ENCODE measurements at places on chromosomes 13 and 19. TPM values are rescaled to one million over a fixed set of nuclear protein-coding genes. Genes with fewer than 3 reads are reported as not detected.

GRCh38 chr13:76500894-76501293 lies 385.3 kb downstream of the KCTD12 start:
- H3K36me3 ChIP-seq = no peaks in the 10 kb centered on the region
- no peak overlapping the region for H3K4me3 ChIP-seq
- no peak for DNase-seq
- H3K27me3 ChIP-seq = no peaks in the 10 kb centered on the region

DNA sequence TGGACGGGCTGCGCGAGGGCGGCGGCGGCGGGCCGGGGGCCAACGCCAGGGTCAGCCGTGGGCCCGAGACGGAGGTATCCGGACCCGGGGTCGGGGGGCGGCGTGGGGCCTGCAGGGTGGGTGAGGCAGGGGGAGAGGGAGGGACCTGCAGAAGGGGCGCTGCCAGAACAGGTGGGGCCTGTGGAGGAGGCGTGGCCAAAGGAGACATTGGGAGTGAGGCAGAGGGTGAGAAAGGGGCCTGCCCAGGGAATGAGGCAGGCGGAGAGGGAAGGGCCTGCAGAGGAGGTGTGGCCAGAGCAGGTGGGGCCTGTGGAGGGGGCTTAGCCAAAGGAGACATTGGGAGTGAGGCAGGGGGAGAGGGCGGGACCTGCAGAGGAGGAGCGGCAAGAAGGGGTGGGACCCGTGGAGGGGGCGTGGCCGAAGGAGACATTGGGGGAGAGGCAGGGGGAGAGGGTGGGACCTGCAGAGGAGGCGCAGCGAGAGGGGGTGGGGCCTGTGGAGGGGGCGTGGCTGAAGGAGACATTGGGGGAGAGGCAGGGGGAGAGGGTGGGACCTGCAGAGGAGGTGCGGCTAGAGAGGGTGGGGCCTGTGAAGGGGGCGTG lies 4.2 kb downstream of the PRR36 start:
- peaks cover 12% of the 10 kb centered on the region for H3K4me1 ChIP-seq
- DNase-seq = no peak
- no peak overlapping the region for H3K27ac ChIP-seq
- peak overlapping the region; percentile 48 for H3K4me3 ChIP-seq
- H3K27me3 ChIP-seq = peaks cover 3% of the 10 kb centered on the region

DNA sequence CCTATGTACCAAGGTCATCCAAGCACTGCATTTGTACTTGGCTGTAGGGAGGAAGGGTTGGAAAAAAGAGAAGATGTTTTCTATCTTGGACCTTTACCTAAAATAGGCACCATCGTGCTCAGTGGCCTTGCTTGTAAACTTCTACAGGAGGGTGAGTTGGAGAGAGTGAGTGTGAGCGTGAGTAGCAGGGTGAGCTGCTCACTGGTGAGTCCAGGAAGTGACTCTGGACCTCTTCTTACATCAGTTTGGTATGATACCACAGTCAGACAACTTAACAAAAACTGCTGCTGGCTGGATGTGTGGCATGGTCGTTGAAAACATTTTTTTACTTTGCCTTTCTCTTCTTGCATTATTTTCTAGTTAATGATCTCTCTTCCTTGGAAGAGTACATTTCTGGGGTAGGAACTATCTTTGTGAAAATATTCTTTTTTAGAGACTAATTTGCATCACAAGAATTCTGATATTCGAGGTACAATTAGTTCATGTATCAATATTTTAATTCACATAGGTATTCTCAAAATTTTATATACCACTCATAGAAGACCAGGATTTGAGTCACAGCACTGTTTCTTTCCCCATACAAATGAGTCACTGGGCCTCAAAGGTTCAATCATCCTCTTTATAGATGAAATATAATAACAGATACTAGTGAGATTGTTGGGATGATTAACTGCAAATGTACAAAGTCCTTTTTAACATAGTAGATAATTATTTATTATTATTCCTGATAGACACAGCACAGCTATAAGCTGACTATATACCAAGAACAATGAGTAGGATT lies 651 bp downstream of the SERPINE3 start:
- no peak for DNase-seq
- H3K36me3 ChIP-seq = no peaks in the 10 kb centered on the region
- H3K27me3 ChIP-seq = no peaks in the 10 kb centered on the region
- no peaks in the 10 kb centered on the region for H3K4me1 ChIP-seq

- H3K4me1 ChIP-seq = peaks cover 8% of the 10 kb centered on the region
- H3K27me3 ChIP-seq = no peaks in the 10 kb centered on the region
- no peaks in the 10 kb centered on the region for H3K36me3 ChIP-seq
- DNase-seq = no peak
- peak overlapping the region; percentile 74 for H3K4me3 ChIP-seq
Observed at GRCh38 chr19:13861392-13861713, 15.6 kb upstream of the NANOS3 start.

DNA sequence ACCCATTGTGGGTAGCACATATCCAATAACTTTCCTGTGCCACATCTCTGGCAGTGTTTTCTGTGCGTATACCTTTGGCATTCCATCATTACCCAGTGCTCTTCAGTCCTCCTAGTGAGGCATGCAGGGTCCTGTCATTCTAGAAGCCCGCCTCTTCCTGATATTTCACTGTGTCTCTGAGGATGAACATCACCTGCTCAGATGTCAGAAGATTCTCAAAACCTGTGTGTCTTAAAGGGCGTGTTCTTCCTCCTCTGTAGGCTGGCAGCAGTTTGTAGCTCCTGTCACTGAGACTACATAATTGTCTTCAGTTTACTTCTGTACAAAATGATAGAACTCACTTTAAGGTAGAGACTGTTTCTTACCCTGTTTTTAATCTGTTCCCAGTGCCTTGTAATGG lies 56.9 kb upstream of the TEX29 start:
- H3K27ac ChIP-seq = no peak overlapping the region
- H3K4me3 ChIP-seq = no peak overlapping the region
- peaks cover 16% of the 10 kb centered on the region for H3K36me3 ChIP-seq
- no peaks in the 10 kb centered on the region for H3K27me3 ChIP-seq

DNA sequence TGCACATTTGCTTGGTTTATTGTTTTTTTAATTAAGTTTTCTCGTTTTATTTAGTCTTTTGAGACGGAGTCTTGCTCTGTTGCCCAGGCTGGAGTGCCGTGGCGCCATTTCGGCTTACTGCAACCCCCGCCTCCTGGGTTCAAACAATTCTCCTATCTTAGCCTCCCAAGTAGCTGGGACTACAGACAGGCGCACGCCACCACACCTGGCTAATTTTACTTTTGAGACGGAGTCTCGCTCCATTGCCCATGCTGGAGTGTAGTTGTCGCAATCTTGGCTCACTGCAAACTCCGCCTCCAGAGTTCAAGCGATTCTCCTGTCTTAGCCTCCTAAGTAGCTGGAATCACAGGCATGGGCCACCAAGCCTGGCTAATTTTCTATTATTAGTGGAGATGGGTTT lies 1.3 kb downstream of the RPS9 start:
- peak overlapping the region; percentile 92 for H3K4me3 ChIP-seq
- H3K27me3 ChIP-seq = no peaks in the 10 kb centered on the region

- peak overlapping the region; percentile 50 for H3K27ac ChIP-seq
- H3K36me3 ChIP-seq = no peaks in the 10 kb centered on the region
- H3K27me3 ChIP-seq = no peaks in the 10 kb centered on the region
- DNase-seq = no peak
Observed at GRCh38 chr19:55118401-55118991, 1.1 kb upstream of the PPP1R12C start.

DNA sequence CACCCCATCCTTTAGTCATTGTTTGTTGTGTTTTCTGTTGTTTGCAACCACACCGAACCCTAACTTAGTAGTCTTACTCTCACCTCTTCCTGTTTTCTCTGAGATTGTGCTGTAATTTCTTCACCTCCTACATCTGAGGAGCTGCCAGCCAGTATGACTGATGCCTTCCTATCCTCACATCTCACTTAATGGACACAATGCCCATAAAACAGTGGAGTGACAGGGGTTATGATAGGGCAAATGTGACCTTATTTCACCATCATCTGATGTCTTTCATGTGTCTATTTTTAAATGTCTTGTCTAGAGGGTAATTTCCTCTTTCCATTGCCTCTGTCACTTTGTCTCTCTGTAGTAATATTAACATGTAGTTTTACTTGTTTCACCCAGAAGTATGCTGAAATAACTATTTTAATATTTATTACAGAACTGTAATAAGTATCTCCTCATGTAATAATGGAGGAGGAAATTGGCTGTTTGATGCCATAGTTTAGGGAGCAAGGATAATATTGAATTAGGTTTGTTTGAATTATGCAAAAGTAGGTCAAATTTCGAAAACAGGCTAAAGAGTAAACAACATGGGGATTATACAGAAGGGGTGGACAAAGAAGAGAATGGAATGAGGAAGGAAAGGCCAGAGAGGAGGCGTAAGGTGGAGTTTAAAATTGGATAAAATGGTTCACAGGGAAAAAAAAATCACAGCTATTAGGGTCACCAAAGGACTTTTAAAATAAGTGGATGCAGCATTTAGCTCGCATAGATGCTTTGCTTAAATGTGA lies 103.5 kb upstream of the SPRY2 start:
- H3K27ac ChIP-seq = no peak overlapping the region
- H3K27me3 ChIP-seq = no peaks in the 10 kb centered on the region
- no peak for DNase-seq
- H3K4me1 ChIP-seq = no peaks in the 10 kb centered on the region

GRCh38 chr19:6739883-6740588 lies 556 bp downstream of the TRIP10 start:
- H3K36me3 ChIP-seq = peaks cover 11% of the 10 kb centered on the region
- DNase-seq = no peak
- H3K27ac ChIP-seq = peak overlapping the region; percentile 92
- H3K4me3 ChIP-seq = peak overlapping the region; percentile 100
- H3K27me3 ChIP-seq = no peaks in the 10 kb centered on the region
- peaks cover 30% of the 10 kb centered on the region for H3K4me1 ChIP-seq

GRCh38 chr19:1568320-1569019 lies at the start of gene MEX3D:
Gene MEX3D, minus strand, starts transcription at chr19:1568325. Its CDS starts 267 bp downstream, at chr19:1568058.
- no peaks in the 10 kb centered on the region for H3K27me3 ChIP-seq
- H3K4me1 ChIP-seq = no peaks in the 10 kb centered on the region
- DNase-seq = no peak
- no peak within 1 kb of the TSS for H3K27ac ChIP-seq
- no peaks in the 10 kb centered on the region for H3K36me3 ChIP-seq
- H3K4me3 ChIP-seq = peak within 1 kb of the TSS; percentile 57

DNA sequence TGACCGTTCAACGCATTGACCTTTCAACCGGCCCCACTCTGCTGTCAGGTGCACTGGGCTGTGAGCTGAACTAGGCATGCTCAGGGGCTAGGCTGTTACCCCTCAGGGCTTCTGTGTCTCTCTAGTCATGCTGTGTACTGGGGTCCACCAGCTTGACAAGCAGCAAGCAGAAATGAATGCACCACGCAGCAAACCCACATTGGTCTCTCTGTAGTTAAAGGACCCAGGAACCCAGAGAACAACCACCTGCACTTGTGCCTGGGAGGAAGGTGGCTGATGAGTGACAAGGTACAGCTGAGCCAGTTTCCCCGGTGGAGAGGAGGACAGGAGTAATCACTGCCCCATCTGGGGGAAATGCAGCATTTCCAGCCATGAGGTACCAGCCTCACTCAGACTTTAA lies 159.9 kb downstream of the USP12 start:
- no peaks in the 10 kb centered on the region for H3K4me1 ChIP-seq
- no peak for DNase-seq
- no peak overlapping the region for H3K4me3 ChIP-seq
- H3K27me3 ChIP-seq = peaks cover 8% of the 10 kb centered on the region

- H3K27me3 ChIP-seq = no peaks in the 10 kb centered on the region
- no peaks in the 10 kb centered on the region for H3K4me1 ChIP-seq
- no peaks in the 10 kb centered on the region for H3K36me3 ChIP-seq
- DNase-seq = no peak
- H3K4me3 ChIP-seq = peak overlapping the region; percentile 94
- H3K27ac ChIP-seq = peak overlapping the region; percentile 86
Observed at GRCh38 chr19:52270266-52270885, 989 bp downstream of the ZNF766 start.

DNA sequence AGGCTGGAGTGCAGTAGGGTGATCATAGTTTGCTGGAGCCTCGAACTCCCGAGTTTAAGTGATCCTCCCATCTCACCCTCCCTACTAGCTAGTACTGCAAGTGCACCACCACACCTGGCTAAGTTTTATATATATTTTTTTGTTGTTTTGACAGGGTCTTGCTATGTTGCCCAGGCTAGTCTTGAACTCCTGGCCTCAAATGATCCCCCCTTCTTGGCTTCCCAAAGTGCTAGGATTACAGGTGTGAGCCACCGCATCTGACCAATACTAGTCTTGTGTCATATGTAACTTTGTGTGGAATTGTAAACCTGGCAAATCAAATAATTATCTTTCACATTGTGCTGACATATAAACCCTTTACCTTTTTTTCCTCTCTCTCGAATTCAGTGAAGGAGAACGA lies 10.2 kb downstream of the HNRNPM start:
- no peaks in the 10 kb centered on the region for H3K27me3 ChIP-seq
- peaks cover 7% of the 10 kb centered on the region for H3K4me1 ChIP-seq
- H3K27ac ChIP-seq = no peak overlapping the region

GRCh38 chr19:42693760-42694350 lies 46.4 kb downstream of the PSG3 start:
- H3K27me3 ChIP-seq = no peaks in the 10 kb centered on the region
- no peaks in the 10 kb centered on the region for H3K36me3 ChIP-seq
- no peak overlapping the region for H3K4me3 ChIP-seq

- H3K4me3 ChIP-seq = no peak overlapping the region
- H3K4me1 ChIP-seq = no peaks in the 10 kb centered on the region
- no peak for DNase-seq
- H3K27ac ChIP-seq = no peak overlapping the region
- H3K36me3 ChIP-seq = no peaks in the 10 kb centered on the region
Observed at GRCh38 chr13:77915686-77916085, 2.9 kb downstream of the EDNRB start.

DNA sequence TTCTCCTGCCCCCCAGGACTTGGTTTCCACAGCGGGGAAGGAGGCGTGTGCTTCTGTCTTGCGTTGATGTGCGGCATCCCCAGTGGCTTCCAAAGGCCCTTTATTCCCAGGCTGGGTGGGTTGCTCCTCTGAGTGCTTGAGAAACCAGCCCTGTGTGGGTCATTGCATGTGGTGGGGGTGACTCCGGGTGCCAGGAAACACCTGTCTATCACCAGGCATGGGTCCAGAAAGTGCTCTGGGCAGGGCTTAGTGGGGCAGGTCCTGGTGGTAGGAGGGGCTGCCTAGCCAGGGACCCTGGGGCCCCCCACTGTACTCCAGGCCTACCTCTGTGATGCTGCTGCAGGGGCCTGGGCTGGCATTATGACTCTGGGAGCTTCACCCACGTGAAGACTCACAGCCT lies 9.6 kb downstream of the DDA1 start:
- H3K4me1 ChIP-seq = no peaks in the 10 kb centered on the region
- H3K4me3 ChIP-seq = no peak overlapping the region
- peaks cover 20% of the 10 kb centered on the region for H3K36me3 ChIP-seq
- no peaks in the 10 kb centered on the region for H3K27me3 ChIP-seq
- no peak for DNase-seq

TMEM59L gene
- polyA plus RNA-seq = not detected

KIR2DL3 gene
- not detected for polyA plus RNA-seq

MICOS13 gene
- 103 TPM for polyA plus RNA-seq

KLK10 gene
- polyA plus RNA-seq = not detected

ADM5 gene
- polyA plus RNA-seq = 0.76 TPM

ACP7 gene
- not detected for polyA plus RNA-seq

DHX34 gene
- polyA plus RNA-seq = 15.8 TPM

CYP4F12 gene
- not detected for polyA plus RNA-seq

TGFBR3L gene
- polyA plus RNA-seq = 0.56 TPM

TTC9B gene
- not detected for polyA plus RNA-seq

LYPD5 gene
- polyA plus RNA-seq = 1.3 TPM

All from GM12878 (cell line).